ENCODE measurements at places on chromosomes 1 and 21.

DNA sequence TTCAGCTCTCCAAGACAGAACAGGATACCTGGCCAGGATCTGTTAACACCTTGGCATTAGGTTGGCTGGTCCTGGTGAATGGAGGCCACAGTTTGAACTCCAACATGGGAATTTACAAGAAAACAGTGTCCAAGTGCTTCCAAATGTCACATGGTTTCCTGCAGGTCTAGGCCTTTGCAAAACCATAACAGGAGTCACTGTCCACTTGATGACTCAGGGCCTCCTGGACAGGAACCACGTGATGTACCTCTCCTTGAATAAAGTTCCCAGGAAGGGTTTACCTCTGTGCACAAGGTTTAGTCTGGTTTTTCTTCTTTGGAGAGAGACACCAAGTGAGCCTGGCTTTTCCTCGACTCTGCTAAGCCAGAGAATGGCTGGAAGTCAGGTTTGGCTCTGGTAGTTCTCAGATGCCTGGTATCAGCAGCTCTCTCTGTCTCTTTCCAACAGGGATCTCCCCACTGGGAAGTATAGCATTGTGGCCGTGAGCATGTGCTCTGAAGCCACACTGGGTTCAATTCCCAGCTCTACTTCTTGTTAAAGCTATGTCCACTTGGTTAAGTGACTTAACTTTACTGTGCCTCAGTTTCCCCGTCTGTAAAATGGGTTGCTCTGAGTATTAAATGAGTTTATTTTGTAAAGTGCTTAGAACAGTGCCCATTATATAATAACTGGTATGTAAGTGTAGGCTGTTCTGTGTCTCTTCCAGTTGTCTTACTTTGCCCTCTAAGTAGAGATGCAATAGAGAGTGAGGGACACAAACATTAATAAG, 27.3 kb upstream of the TMEM61 start:
- DNase-seq, result peak; percentile 36

- DNase-seq, result no peak
Measured at GRCh38 chr1:223039990-223040389, 103.1 kb downstream of the TLR5 start.

- no peak for DNase-seq
Measured at GRCh38 chr1:63883494-63884235, 109.8 kb downstream of the ROR1 start.

GRCh38 chr1:31095298-31095981, 29.9 kb upstream of the PUM1 start:
- peak; percentile 70 for DNase-seq

DNA sequence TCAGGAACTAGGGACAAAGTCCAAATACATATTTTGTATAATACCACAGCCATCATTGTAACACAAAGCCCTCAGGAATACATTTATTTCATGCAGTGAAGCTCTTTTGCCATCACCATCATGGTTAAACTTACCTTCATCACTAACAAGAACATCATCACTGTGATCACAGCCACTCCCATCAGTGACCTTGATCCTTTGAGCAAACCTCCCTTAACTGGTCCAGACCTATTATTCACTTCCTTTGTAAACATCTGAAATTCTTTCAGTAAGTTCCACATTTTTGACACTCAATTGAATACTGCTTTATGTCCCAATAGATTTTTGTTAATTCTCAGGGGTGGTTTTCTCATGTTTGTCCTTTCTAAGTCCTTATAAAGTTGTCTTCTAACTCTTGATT, 16.2 kb upstream of the KPRP start:
- DNase-seq, result peak; percentile 45

DNA sequence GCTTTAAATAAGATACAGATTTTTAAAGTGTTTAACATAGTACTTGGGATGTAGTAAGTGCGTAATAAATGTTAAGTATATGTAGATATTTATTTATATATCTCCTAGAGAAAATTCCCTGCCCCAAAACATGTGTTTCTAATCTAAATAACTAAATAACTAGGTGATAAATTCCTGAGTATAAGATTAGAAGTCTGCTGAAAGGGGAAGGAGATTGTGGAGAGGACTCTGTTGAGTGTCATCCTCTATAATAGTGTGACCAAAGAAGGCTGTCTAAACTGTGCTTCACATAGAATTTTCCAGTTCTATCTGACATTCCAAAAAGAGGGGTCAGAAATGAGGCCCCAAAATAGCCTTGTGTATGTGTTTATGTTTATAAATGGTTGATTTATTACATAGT, 590.5 kb upstream of the ADAMTS5 start:
- no peak for DNase-seq

DNA sequence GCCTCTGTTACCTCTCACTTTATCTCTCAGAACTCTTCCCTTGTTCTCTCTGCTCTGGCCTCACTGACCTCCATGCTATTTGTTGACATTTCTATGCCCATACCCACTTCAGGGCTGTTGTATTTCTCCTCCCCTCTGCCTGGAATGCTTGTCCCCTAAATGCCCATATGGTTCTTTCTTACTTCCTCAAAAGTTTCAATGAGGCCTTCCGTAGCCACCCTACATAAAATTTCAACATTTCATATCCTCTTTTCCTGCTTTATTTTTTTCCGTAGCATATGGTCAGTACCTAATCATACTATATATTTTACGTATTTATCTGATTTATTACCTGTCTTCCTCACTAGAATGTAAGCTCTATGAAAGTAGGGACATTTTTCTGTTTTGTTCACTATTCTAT, 47.1 kb upstream of the ZYG11A start:
- DNase-seq, result no peak

- no peak for DNase-seq
Measured at GRCh38 chr1:156618853-156619581, at the start of gene HAPLN2. TSS of gene HAPLN2 (plus strand) at chr1:156619415. CDS start at chr1:156623491, 4,076 bp downstream.

GRCh38 chr1:242554577-242554976, 30.1 kb upstream of the PLD5 start:
- no peak for DNase-seq

GRCh38 chr1:209768354-209768774, 12.5 kb downstream of the TRAF3IP3 start:
- no peak for DNase-seq

GRCh38 chr1:29706936-29707335, 470.6 kb downstream of the PTPRU start:
- no peak for DNase-seq

GRCh38 chr1:28239004-28239403, 3.1 kb downstream of the ATP5IF1 start:
- no peak for DNase-seq

DNA sequence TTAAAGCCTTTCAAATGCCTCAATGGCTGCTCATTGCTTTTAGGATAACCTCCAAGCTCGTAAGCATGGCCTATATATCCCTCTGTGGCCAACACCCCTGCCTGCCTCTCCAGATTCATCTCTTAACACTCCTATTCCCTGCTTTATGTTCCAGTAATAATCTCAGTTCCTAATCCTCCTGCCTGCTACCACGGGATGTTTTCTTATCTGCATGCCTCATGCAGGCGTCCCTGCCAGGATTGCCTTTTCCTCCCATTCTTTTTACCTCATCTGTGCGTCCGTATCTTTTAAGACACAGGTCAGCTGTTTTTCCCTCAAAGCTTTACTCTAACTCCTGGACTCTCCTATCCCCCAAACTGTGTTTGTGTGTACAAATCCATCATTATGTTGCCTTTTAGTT, 36.1 kb downstream of the ZBTB40 start:
- no peak for DNase-seq

GRCh38 chr21:26028183-26028582, 142.4 kb downstream of the APP start:
- DNase-seq, result no peak

- DNase-seq, result no peak
Measured at GRCh38 chr1:176803596-176803995, 340.6 kb downstream of the PAPPA2 start.

DNA sequence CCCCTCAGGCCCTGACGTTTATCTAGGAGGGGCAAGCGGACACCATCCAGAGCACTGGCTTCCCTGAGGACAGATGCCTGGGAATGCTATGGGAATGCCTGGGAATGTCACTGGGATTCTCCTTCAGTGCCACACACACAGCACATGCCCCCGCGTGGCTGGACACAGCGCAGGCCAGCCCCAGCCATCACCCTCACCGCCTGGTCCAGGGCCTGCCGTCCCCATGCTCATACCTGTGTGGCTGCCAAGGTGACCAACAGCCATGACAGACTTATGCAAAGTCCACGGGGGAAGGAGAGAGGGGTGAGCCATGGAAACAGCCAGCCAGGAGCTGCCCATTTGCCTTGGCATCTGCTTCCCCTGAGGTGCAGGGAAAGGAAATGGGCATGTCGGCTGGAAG, 5.7 kb upstream of the TAS1R2 start:
- DNase-seq, result no peak

GRCh38 chr1:163069655-163070277, 605 bp downstream of the RGS4 start:
- DNase-seq, result no peak

DNA sequence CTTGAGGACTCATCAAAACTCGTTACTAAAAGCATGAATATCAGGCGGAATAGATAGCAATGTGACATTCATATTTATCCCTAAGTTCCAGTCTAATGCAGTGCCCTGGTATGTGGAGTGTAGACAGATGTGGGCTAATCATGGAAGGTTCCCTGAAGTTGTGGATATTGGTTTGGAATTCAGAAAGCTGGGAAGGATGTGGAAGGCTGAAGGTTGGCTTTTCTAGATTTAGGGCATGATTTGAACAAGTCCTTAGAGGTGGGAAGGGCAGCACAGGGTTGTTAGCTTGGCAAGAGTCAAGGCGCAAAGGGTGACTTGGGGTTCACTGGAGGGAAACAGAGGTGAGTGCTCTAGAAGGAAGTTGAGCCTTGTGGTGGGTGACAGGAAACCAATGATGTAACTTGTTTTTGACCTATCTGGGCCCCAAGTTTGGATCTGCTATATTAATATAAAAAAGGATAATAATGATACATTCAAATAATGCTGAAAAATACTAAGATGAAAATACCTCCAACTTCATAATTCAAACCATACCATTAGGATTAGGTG, 21.9 kb downstream of the LGALS8 start:
- no peak for DNase-seq

GRCh38 chr1:154608397-154609270, 648 bp upstream of the ADAR start:
- DNase-seq, result peak; percentile 48

DNA sequence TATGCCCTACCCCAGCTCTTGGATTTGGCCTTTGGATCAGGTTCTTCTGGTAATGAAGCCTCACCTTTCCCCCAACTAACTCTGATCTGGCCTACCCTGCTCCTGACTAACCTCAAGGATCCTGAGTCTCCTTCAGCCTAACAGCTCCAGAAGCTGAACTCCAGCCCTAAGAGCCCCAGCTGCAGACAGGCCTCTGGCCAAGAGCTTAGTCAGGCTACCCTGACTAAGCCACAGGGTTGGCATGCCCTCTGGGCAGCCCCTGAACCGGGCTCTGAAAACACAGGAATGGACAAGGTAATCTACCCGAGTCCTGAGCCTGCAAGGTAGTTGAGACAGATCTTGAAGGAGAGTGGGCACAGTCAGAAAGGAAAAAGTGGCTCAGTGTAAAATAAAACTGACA, 29.4 kb downstream of the COA7 start:
- DNase-seq, result peak; percentile 26

DNA sequence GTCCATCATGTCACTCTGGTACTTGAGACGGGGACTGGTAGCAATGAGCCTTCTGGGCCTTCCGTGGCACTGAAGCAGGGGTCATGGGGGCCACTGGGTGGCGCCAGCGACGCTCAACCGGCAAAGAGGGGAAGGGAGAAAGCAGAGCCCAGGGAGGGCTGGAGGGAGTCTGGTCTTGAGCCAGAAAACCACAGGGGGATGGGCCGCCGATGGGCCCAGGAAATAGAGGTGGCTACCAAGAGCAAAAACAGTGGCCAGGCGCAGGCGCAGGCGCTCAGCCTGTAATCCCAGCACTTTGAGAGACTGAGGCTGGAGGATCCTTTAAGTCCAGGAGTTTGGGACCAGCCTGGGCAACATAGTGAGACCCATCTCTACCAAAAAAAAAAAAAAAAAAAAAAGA, 21.8 kb downstream of the EXOC8 start:
- DNase-seq, result peak; percentile 13

GRCh38 chr1:227568593-227568992, 5.2 kb downstream of the ZNF678 start:
- DNase-seq, result no peak

GRCh38 chr21:35189077-35189863, 140.2 kb upstream of the RUNX1 start:
- peak; percentile 72 for DNase-seq

GRCh38 chr1:61056573-61057439, 25.6 kb upstream of the NFIA start:
- DNase-seq, result peak; percentile 41

DNA sequence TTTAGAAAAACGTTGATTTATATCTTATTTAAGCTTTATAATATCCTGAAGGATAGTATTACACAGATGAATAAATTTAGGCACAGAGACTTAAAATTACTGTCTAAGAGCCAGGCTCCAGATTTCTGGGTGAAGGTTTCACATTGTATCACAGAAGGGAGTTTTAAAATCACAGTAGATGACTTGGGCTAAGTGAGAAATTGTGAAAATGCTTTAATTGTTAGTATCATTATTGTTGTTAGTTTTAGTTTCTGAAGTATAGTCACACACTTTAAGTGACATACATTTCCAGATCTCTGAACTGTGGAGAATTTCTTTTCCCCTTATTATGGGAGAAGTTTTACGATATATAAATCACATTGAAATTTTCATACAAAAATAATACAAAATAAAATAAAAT, 83.5 kb downstream of the NDUFS5 start:
- no peak for DNase-seq

DNA sequence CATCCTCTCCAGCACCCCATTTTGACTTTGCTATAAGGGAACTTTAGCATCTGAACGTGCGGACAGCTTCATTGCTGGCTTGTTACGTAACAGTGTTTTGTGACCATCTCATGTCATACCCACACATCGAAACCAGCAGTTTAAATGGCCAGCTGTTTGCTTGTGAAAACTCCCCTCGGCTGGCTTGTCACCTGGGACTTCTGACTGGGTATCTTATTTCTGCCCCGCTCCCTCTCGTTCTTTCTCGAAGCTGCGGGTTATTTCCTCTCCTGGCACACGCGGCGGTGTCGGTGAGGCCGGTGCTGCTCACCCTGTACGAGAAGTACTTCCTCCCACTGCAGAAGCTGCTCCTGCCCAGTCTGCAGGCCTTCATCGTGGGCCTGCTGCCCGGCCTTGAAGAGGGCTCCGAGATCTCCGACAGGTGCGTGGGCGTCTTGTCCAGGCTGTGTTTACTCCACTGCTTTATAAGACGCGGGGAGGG, 43.5 kb downstream of the DOP1B start:
- no peak for DNase-seq

- DNase-seq, result no peak
Measured at GRCh38 chr21:28174701-28175100, 818.0 kb downstream of the LTN1 start.

GRCh38 chr1:99691175-99691574, 45.3 kb downstream of the PALMD start:
- no peak for DNase-seq

DNA sequence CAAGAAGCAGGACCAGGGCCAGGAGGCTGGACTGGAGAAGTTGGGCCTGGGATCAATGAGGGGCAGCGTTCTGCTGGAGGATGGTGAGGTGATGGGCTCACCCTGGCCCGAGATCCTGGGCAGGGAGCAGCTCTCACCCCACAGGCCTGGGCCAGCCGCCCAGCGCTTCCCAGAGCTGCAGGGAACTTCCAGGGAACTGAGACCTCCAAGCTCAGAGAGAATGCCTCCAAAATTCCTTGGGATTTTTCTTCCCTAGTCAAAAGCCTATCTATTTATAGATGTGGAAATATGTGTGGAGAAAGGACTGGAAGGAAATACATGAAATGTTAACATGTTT, 121.2 kb downstream of the SPSB1 start:
- no peak for DNase-seq

GRCh38 chr1:205069371-205070125, 14.7 kb downstream of the TMEM81 start:
- DNase-seq, result no peak
